H54 (cell line): ENCODE measurements at places on chromosomes 5 and 9.

DNA sequence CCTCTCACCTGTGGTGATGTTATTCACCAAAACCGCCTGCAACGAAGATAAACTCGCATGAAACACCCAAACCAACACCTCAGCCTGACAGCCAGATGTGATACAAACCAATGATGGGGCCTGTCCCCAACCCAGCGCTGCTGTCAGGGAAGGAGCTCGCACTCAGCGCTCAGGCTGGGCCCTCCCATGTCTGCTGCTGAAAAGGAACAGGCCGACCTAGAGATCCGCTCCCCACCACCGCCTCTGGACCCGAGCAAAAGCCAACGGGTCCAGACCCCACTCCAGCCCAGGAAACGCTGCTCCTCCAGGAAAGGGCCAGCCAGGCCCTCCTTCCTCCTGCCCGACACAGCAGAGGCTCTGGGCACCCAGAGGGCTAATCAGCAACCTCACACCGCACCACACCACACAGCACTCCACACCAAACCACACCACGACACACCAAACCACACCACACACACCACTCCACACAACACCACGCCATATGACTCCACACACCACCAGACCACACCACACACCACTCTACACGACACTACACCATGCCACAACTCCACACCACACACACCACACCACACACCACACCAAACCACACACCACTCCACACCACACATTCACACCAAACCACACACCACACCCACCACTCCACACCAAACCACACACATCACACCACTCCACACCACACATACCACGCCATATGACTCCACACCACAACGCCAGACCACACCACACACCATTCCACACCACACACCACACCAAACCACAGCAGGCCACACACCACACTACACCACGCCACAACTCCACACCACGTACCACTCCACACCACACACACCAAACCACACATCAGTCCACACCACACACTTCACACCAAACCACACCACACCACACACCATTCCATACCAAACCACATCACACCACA is 46.5 kb downstream of the GOLM1 start:
- no peak for DNase-seq

DNA sequence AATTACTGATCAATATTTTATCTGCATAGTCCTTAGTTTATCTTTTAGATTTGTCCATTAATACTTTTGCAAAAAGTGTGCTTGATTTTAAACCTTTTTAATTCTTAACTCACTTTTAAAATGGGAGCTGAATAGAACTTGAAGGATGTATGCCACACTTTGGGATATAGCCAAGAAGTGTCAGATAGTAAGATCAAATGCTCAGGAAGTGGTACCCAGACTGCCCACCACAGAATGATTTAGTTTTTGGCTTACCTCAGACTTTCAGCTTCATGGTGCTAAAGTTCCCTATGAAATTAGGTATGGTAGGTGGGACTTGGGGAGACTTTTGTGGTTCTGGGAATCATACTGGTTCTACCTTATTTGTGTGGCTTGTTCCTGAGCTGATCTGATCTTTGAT is 14.7 kb downstream of the FOCAD start:
- no peak for DNase-seq

DNA sequence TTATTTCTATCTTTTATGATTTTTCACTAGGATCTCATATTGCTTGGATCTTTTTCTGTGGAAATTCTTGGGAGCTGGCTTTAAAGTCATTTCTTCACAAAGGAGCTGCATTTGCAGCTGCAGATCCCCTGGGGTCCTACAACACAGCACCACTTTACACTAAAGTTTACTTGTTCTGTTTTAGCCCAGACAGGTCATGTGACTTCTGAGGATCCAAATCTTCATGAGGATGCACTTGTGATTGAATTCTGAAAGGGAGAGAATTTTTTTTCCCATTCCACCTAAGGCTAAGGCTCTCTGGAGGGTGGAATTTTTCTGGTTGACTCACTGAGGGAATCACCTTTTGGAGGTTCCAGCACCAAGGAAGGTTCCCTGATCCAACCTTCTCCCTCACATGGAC is 43.4 kb downstream of the ACOT12 start:
- DNase-seq: no peak

GRCh38 chr9:76459694-76460635 is 983 bp downstream of the GCNT1 start:
- peak; percentile 79 for DNase-seq

DNA sequence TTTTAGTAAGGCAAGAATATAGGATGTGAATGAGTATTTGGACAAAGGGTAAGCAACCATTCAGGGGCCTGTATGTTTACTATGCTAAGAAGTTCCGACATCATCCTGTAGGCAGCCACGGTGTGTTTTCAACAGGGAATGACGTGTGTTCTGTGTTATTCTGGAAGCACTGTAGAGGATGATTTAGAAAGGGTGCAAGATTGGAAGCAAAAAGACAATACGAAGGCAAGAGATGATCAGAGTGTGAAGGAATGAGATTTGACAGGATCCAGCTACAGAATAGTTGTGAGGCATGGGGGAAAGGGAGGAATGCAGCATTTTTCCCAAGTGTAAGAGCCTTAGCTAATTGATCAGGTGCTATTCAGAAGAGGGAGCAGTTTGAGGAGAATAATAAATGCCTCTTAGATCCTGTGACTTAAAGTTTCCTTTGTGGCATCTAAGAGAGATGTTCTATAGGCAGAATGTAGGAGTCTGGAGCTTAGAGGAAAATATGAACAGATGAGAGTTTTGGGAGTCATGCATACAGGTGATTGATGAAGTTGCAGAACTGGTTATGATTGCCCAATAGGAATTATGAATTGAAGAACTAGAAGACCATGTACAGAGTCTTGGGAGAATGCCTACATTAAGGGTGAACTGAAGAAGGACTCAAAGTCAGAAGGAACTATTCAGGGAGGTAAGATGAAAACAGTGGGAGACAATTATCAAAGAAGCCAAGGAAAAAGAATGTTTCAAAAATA is 2.5 kb downstream of the SMC5 start:
- DNase-seq: no peak

- DNase-seq: no peak
These were observed 55.6 kb upstream of the SPTLC1 start for GRCh38 chr9:92170848-92171247.

GRCh38 chr5:98433673-98434072 is 339.8 kb upstream of the RGMB start:
- DNase-seq: no peak

GRCh38 chr5:79263290-79263689 is 27.4 kb downstream of the JMY start:
- no peak for DNase-seq

DNA sequence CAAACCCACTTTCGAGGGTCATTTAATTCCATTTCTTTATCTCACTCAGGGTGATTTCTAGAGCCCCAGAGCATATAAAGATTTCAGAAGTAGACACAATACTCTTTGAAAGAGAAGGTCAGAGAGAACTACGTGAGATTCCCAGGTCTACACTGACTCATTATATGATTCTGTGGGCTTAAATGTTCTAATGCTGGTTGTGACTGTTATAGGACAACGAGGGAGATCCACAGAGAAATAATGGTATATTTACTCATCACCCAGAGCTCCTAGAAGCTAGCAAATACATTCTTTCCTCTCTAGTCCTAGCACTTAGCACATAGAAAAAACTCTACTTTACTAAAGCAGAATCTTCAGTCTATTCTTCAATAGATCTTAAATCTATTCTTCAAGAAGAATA is 39.4 kb upstream of the GRAMD2B start:
- DNase-seq: no peak

DNA sequence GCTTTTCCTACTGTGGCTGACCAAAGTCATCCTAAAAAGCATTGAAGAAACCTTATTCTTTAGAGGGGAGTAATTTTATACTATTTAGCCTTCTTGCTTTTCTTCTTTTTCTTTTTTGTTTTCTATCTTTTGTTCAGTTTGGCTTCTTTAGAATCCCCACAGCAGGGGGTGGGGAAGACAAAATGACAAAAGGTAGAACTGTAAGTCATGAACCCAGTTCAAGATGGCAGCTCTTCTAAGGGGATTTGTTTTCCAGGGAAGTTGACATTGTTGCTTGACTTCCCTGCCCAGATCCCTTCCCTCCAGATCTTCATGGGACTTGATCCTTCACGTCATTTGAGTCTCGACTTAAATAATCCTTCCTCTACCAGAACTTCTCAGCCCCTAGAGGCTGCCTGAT is 692.4 kb upstream of the DMAC1 start:
- no peak for DNase-seq

DNA sequence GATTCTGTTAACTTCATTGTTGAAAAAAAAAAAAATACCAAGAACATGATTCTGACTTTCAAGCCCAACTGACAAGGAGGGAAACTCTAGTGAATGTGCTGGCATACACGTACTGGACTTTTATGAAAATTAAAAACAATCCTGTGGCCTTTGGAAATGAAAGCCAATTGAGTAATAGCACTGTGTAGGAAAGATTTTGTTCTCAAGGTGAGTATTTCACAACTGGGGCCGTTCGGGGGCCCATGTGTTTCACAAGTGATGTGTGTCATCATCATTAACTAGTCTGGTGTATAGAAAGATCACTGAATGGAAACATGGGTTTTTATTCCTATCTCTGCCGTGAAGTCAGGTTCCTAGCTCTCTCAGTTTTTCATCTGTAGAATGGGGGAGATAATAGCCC is 605.0 kb upstream of the CLINT1 start:
- no peak for DNase-seq

GRCh38 chr5:37391591-37391990 is 12.5 kb downstream of the WDR70 start:
- DNase-seq: no peak

GRCh38 chr5:96017951-96018350 is 56.3 kb upstream of the ELL2 start:
- DNase-seq: no peak

GRCh38 chr9:96219026-96219899 is 82.7 kb downstream of the HSD17B3 start:
- DNase-seq: no peak

- DNase-seq: no peak
These were observed 290.8 kb downstream of the MSX2 start for GRCh38 chr5:175015028-175015685.

DNA sequence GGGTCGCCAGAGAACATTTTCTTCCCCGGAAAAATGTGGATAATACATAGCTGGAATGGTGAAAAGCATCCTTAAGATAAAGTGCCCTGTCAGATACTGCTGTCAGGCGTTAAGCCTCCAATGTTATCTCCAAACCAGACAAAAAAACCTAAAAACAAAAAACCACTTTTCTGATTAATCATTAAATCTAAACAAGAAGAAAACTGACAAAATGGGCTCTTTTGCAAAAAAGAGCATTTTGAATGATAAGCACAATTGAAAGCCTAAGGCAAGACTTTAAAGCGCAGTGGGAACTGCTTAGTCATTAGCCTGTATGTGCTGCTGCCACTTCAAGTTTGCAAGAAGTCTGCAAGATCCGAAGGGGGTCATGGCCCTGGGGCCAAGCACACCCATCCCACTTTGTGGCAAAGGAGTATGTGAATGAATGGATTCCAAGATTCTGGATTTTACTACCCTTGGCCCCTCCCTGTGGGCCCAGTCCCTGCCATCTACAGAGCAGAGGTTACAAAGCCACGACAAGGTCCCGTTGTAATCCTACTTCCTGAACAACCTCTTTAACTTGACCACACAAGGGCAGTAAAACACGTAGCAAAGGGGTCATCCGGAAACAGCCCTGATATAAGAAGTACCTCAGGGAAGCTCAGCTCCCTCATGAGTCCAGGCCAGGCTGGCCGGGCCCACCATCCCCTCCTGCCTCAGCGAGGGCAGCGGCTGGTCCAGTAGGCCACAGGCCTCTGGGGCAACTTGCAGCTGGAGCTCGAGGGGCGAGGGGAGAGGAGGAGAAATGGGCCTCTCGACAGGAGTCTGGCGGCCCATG is 29.7 kb downstream of the SHB start:
- DNase-seq: no peak

DNA sequence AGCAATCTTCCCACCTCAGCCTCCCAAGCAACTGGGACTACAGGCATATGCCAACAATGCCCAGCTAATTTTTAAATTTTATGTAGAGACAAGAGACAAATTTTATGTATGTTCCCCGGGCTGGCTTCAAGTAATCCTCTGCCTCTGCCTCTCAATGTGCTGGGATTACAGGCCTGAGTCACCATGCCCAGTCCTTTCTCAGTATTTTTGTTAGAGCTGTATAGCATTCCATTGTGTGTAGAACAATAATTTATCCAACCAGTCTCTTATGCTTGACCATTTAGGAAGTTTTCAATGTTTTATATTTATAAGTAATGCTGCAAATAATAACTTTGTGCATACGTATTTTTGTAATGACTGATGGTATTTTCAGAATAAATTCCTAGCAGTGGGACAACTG is 38.9 kb upstream of the CTXN3 start:
- DNase-seq: no peak

GRCh38 chr5:35908814-35909213 is 29.6 kb downstream of the CAPSL start:
- DNase-seq: no peak

GRCh38 chr9:38675211-38675610 is 44.7 kb downstream of the FAM240B start:
- no peak for DNase-seq
